GM18507 (cell line): ENCODE measurements at places on chromosomes 3 and 15.

DNA sequence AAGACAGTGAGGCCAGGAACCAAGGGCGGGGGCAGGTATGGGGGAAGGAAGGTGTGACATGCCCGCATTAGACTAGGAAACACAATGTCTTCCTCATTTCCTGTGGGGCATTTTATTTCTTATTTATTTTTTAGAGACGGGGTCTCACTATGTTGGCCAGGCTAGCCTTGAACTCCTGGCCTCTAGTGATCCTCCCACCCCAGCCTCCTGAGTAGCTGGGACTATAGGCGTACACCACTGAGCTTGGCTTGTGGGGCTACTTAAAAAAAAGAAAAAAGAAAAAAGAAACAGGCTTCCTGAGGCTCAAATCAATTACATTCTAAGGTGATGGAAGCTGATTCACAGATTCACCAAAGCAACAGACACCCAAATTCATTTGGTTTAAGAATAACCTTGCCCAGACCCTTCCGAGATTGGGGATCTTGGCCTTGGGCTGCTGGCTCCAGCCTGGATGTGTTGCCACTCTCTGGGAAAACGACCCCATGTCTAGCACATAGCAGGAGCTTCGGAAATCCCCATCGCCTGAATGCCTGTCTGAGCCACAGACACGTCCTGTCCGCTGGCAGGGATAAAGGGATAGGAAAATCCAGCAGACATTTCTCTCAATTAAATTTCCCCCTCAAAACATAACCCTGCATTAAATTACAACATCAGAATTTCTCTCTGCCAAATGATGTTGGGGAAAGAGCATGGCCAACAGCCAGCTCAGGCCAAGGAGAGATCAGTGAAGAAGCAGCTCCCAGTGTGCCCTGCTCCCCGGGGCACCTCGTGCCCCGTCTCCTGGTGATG lies 13.0 kb downstream of the CPN2 start:
- DNase-seq: no peak

GRCh38 chr3:130760922-130761321 lies 14.3 kb upstream of the PIK3R4 start:
- DNase-seq: no peak

DNA sequence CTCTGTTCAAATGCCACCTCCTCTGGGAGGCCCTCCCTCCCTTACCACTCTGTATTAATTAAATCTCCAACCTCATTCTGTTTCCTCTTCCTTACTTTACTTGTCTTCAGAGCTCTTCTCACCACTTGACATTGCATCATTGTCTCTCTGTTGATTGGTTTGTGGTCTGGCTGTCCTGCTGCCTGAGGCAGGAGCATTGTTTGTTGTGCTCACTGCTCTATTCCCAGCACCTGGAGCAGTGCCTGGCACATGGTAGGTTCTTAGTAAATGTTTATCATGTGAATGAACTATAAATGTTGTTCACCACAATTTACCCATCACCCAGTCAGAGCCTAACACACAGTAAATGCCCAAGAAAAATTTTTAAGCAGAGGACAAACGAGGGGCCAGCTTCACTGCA lies 6.7 kb upstream of the BFSP2 start:
- no peak for DNase-seq

DNA sequence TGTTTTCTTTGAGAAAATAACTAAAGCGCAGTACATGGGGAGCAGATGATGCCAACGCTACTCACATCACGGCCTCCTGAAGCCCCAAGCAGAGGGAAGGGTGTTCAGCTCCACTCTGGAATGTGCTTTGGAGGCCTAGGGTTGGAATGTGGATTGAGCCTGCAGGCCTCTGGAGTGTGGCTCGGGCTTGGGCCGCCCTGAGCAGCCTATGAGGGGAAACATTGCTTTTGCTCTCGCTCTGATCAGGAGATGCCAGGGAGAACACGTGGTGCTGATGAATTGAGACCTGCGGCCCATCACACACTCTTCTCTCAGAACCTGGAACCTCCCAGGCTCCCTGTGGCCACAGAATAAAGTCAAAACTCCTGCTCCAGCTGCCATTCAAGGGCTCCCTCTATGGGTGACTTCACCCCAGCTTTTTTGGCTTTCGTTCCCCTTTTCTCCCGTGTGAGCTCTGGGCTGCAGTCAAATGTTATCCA lies 23.3 kb downstream of the CCDC13 start:
- DNase-seq: no peak

GRCh38 chr15:57732526-57733331 lies 26.2 kb downstream of the POLR2M start:
- peak; percentile 9 for DNase-seq

- no peak for DNase-seq
These were observed 40.9 kb downstream of the CRTC3 start for GRCh38 chr15:90570643-90571042.

DNA sequence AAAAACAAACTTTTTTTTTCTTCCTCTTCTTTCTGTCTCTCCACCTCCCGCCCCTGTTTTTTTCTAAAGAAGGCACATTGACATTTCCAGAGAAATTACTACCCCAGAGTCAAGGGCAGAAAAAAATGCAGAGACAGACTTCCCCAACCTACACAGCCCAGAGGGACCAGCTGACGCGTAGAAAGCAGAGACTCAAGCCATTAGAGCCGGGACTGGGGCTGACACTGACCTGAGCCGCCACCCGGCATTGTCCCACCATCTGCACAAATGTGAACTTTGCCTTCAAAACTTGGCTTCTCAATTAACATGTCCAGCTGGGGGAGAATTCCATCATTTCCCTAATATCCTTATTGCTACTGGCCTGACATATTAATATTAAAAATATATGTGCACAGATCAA lies 385.6 kb downstream of the NR2F2 start:
- DNase-seq: no peak

- no peak for DNase-seq
These were observed 416.9 kb downstream of the FOXP1 start for GRCh38 chr3:71166339-71167240.

GRCh38 chr3:82229397-82229796 lies 468.0 kb upstream of the GBE1 start:
- no peak for DNase-seq

GRCh38 chr3:185649414-185649813 lies 63.3 kb downstream of the SENP2 start:
- no peak for DNase-seq

DNA sequence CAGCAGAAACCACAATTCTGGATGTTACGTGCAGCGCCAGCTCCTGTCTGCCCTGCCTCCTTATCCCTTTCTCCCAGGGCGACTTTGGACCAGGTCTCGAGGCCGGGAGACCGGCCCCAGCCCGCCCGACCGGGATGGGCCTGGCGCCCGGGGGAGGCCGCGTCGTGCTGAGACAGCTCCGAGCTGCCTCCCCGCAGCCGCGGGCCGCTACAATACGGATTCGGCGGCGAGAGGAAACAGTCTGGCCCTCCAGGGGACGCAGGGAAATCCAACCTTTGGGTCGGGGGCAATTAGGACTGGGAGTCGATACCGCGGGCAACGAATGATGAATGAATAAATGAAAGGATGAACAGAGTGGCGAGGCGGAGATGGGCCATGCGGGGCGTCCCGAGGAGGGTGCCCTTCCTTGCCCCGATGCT lies 537 bp downstream of the GRAMD2A start:
- DNase-seq: no peak
